ENCODE measurements at places on chromosomes 13 and 19.

DNA sequence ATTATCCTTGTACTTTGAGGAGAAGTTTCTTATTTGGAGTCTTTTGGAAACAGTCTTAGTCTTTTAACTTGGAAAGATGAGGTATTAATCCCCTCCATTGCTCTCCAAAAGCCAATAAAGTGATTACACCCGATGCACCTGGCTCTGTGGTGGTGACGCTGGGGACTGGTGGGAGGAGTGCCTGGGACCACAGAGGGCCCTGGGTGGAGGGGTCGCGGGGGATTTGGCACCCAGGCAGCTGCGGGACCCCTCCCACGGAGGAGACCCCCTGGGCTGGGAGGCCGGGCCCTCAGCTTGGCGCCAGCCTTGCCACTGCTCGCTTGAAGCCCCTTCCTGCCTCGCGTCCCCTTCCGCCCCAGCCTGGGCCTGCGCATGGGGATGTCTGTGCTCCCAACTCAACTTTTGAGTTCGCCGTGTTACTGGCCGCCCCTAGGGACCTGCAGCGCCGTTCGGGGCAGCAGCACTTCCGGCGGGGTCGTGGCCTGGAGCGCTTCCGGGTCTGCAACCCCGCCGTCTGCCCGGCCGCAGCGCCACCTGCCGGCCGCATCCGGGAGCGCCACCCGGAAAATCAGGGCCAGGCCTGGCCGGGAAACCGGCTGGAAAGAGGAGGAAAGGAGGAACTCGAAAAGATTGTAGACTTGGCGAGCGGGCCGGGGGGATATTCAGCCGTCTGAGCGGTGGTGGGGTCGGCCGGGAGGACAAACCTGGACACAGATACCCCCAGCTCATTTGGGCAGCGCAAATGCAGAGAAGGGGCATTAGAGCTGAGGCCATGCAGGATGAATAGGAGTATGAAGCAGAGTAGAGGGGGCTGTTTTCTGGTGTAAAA is 8.4 kb downstream of the PEAK3 start:
- DNase-seq: peak; percentile 92

GRCh38 chr13:105543742-105544141 is 991.7 kb downstream of the EFNB2 start:
- DNase-seq: no peak

DNA sequence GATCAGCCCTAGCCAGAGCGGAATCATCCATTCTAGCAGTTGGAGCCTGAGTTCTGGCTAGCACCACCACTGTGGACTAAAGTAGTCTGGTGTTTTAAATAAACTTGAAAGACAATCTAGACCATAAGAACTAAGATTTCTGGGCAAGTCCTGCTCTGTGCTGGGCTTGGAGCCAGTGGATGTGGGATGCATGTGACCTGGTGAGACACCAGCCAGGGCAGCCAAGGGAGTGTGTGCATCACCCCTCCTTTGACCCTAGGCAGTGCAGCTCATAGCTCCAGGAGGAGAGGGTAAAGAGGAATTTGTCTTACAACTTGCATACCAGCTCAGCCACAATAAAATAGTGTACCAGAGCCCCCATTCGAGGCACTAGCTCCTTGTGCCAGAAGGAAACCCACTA is 21.0 kb downstream of the ITGBL1 start:
- DNase-seq: no peak

- DNase-seq: no peak
Measured at GRCh38 chr13:104253063-104253680, 1187.0 kb upstream of the SLC10A2 start.

GRCh38 chr13:75870397-75870903 is 234.3 kb downstream of the LMO7 start:
- DNase-seq: peak; percentile 23

DNA sequence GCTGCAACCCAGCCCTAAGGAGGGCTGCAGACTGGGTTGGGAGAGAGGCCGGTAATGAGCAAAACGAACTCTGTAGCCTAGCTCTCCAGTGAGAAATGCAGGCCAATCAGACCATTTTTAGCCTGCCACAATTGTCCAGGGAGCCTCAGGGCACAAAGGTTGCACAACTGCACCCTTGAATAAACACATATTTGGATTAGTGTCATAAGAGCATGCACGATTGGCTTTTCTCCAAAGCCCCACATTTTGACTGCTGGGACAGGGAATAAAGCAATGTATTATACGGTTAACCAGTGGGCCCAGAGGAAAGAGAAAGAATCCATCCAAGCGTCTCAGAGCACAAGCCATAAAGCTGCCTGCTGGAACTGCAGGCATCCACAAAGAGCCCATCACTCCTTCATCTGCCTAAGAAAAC is 729.4 kb upstream of the SGCG start:
- no peak for DNase-seq

DNA sequence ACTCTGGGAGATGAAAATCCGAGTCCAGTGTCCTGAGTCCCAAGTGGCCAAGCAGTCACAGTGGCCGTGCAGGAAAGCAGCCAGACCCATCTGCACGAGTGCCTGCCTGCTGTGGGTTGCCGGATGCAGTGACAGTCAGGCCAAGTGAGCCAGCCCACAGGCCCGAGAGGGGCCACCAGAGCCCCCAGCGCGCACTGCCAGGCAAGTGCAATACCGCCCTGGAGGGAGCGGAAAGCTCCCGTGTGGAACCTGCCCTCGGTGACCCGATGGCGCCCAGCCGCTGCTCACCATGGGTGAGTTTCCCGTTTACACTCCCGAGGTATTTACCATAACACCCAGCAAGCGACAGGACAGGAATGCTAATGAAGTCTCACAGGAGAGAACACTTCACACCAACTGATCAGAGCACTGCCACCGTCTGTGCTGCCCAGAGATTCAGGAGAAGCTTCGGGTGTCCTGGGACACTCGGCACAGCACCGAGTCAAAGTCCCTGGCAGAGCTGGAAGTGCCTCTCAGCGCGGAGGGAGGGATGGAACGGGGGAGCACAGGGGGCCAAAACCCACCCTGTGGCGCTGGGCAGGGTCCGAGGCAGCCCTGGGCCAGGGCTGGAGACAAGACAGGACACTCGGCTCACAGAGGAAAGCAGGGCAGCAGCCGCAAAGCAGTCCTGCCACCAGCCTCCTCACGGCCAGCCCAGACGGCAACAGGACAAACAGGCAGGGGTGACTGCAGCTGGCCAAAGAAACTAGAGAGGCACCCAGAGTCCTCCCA is 21.3 kb upstream of the TINCR start:
- no peak for DNase-seq

- DNase-seq: no peak
Measured at GRCh38 chr13:20438801-20439200, 86.9 kb downstream of the CRYL1 start.

DNA sequence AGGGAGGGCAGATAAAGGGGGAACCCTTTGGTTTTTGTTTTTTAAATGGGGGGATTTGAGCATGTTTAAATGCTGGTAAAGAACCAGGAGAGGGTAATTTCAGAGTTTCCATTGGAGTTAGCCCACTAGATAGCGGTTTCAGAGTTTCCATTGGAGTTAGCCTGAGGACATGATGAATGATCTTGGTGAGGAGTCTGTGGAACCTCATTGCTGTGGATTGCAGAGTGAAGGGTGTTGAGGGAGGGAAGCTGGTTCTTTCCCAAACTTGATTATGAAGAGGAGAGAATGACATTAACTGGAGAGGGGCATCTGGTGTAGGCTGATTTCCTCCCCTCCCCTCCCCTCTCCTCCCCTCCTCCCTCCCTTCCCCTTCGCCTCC is 5.0 kb downstream of the WASF3 start:
- no peak for DNase-seq

DNA sequence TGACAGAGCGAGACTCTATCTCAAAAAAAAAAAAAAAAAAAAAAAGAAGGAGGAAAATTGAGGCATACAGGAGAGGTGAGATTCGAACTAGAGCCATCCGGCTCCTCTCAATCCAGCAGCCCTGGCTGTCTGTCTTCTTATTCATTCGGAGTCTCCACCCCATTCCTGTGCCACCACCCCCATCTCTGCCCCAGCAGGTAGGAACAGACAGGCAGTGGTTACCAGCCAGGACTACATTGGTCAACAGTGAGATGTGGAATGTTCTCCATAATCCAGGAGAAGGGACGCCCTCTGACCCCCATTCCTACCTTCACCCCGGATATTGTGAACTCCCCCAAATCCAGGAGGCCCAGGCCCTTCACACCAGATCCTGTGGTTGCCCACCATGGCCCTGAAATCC is 6.6 kb upstream of the S1PR2 start:
- no peak for DNase-seq

- no peak for DNase-seq
Measured at GRCh38 chr13:113796211-113796963, 37.4 kb downstream of the TMEM255B start.

DNA sequence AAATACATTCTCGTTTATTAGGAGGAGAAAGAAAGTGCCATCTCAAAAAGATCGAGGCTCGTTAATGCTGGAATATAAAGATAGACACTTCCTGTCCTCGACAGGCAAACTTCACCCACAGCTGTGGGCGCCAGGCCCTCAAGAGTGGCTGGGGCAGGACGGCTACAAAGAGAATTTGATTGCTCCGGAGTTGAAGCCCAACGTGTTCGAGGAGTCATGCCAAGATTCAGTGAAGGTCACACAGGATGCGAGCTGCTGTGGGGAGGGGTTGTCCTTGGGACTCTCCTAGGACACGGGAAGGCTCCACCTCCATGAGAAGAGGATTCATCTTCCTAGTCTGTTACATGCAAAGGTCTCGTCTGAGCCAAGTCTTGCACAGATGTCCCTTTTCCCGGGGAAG is 16.3 kb upstream of the PTPRS start:
- DNase-seq: no peak

- DNase-seq: no peak
Measured at GRCh38 chr13:103878891-103879605, 812.8 kb upstream of the SLC10A2 start.

DNA sequence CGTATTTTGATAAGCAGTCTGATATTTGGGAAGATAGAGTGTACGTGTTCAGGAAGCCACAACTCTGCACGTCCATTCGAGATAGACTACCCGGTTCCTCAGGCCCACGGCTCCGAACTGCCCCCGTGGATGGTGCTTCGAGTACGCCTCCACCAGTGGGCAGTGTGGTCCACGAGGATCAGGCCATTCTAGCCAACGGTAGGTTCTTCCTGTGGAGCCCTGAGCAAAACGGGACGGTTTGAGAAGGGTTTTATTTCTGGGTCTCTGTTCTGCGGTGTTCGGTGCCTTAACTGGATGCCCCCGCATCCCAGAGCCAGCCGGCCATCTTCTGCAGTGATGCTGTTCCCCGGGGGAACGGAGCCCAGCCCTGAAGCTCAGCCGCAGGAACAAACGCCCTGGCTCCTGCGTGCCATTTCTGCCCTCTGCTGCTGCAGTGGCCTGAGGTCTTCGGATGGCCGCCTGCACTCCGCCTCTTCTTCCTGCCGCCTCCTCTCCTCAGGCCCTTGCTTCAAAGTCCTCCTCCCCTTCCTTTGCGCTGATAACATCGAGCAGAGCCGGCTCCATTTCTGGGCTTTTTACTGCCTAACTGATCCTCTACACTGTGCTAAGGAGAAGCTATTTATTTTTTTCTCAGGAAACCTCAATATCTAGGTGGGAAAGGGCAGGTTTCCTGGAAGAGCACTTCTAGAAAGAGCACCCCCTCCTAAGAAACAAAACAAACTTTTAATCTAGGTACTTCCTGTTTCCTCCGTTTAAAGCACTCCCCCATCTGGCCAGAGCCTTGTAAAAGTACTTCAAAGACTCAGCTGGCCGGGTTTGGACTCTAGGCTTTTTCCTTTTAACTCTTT is 36.2 kb upstream of the SLC46A3 start:
- no peak for DNase-seq

DNA sequence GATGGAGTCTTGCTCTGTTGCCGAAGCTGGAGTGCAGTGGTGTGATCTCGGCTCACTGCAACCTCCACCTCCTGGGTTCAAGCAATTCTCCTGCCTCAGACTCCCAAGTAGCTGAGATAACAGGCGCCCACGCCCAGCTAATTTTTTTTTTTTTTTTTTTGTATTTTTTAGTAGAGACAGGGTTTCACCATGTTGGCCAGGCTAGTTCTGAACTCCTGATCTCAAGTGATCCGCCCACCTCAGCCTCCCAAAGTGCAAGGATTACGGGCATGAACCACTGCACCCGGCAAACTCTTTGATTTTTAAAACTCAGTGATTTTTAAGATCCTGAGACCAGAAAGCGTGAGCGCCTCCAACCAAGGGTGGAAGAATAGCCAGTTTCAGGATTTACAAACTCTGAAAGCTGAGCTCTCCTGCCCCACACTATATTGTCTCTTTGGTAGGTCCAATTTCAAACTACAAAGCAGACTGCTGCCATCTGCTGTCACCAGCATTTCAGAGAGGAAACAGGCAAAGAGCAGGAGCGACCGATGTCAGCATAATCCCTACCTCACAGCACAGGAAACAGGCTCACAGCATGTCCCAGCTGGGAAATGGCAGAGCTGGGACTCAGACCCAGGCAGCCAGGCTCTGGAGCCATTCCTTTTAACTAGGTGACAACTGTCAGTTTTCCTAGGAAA is 9.2 kb downstream of the NOSIP start:
- peak; percentile 61 for DNase-seq

DNA sequence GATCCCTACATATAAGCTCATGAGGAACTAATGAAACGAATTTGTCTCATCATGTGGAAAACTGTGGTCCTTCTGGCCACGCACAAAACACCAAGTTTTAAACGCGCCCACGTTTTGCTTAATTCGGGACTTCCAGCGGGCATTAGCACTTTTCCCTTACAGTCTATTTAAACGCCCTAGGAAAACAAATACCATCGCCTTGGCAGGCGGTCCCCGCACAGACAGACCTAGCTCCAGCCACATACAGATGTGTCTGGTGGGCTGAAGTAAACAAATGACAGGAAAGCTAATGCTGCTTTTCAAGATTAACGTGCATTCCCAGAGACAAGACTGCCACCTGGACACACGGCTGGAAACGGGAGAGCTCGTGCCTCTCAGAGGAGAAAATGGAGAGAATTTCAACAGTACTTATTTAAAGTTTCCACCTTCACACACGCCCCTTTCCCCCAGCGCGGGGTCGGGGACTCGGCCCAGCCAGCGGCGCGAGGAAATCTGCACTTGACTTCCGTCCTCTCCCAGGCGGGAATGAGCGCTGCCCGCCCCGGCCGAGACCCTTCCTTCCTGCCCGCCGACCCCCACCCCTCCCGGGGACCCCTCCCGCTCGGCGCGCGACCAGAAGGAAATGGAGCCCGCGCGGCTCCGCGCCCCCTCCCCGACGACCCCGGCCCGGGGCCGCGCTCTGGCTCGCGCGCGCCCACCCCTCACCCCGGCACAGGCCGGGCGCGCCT is 931 bp downstream of the USP12 start:
- peak; percentile 69 for DNase-seq

DNA sequence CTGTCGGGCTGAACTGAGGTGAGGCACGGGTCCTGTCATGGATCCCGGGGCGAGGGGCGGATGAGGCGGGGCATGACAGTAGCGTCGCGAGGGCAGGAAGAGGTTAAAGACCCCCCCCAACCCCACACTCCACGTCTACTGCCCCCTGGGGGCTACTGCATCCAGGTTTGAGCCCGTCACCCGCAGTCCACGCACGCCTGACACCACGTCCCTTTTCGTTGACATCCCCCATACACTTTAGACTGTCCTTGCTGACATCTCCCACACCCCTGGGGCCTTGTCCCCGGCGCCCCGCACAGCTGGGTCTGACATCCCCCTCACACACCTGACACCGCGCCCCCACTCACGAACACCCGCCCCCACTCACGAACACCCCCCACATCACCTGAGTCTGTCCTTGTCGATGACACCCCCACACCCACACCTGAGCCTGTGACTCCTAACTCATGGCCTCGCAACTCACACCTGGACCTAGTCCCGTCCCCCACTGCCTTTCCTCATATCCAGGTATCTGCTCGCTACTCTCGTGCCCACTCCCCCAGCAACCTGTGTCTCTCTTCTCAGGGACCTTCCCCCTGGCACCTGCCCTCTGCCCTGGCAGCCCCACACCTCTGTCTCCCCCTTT is 416 bp downstream of the SLC25A42 start:
- DNase-seq: no peak

- no peak for DNase-seq
Measured at GRCh38 chr13:99608345-99608744, 107.1 kb downstream of the TM9SF2 start.

Data from HAP-1 (cell line).